ENCODE measurements at places on chromosomes 6 and 20. TPM values are rescaled to one million over a fixed set of nuclear protein-coding genes. Genes with fewer than 3 reads are reported as not detected.

SLC17A9 gene
- 1.7 TPM for total RNA-seq

MYBL2 gene
- 0.13 TPM for total RNA-seq

ELOVL4 gene
- 0.35 TPM for total RNA-seq

BTN3A1 gene
- 7.4 TPM for total RNA-seq

TFAP2C gene
- 0.22 TPM for total RNA-seq

ANKRD66 gene
- not detected for total RNA-seq

GRCh38 chr6:111769365-111770152 lies 103.7 kb downstream of the FYN start:
- DNase-seq: no peak

- no peak for DNase-seq
Measured at GRCh38 chr6:32529697-32530430, at the start of gene HLA-DRB5. Gene HLA-DRB5 (minus strand): TSS chr6:32530287. CDS start chr6:32530224, 63 bp downstream.

DNA sequence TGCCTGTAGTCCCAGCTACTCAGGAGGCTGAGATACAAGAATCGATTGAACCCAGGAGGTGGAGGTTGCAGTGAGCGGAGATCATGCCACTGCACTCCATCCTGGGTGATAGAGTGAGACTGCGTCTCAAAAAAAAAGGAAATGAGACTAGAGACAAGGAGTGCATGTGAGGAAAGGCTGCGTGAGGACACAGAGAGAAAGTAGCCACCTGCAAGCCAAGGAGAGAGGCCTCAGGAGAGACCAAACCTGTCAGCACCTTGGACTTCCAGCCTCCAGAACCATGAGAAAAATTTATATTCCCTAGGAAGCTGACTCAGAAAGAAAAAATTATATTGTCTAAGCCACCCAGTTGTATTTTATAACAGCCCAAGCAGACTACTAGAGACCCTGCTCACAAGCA lies 7.4 kb upstream of the BEND3 start:
- peak; percentile 46 for DNase-seq

DNA sequence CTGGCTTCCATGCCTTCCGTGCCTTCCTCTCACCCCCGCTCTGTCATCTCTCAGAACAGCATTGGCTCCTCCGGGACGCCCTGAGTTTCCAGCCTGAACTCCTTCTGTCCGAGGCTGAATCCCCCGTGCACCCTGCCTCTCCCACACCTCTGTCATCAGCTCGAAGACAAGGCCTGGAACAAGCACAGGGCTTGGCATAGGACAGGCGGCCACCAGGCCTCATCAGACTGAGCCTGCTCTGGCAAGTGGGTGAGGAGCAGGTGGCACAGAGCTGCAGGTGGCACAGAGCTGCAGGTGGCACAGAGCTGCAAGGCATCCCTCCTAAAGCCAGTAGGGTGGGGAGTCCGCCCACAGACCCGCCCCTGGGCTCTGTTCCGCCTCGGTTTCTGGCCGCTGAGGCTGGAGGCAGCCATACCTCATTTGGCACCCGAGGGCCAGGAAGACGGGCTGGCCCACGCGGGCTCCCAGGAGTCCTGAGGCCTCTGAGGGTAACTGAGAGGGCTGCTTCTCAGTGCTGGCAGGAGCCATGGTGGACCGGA lies 60.2 kb downstream of the EZR start:
- DNase-seq: peak; percentile 57

GRCh38 chr6:46510651-46511050 lies 19.4 kb upstream of the RCAN2 start:
- no peak for DNase-seq

DNA sequence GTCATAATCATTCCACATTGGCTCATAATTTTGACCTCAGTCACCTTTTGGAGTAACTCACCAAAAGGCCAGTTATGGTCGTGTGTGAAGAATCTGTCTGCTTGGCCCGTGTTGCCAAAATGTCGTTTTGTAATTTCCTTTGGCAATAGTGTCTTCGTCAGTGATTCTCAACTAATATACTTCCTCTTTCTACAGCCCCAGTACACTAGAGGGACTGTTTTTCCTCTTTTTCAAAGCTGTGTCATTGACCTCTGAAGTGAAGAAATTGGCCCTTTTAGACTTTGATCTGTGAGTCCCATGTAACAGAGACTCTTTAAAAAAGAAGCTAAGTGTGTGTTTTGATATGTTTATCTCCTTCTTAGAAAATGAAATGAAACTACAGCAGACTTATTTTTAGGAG lies 5.2 kb downstream of the FOXO3 start:
- DNase-seq: no peak

DNA sequence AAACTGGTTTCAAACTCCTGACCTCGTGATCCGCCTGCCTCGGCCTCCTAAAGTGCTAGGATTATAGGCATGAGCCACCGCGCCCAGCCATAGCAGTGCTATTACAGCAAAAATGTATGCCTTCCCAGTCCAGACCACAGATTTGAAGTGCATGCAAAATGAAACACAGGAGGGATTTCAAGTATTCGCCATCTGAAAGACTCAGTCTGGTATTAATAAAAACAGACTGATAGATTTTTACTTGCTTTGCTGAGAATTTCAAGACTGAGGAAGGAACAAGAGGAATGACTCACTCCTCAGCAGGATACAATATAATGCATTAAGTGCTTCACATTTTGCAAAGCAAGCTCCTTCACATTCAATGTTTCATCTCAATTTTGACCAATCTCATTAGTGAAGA lies 134.9 kb downstream of the TMEM200A start:
- DNase-seq: no peak

DNA sequence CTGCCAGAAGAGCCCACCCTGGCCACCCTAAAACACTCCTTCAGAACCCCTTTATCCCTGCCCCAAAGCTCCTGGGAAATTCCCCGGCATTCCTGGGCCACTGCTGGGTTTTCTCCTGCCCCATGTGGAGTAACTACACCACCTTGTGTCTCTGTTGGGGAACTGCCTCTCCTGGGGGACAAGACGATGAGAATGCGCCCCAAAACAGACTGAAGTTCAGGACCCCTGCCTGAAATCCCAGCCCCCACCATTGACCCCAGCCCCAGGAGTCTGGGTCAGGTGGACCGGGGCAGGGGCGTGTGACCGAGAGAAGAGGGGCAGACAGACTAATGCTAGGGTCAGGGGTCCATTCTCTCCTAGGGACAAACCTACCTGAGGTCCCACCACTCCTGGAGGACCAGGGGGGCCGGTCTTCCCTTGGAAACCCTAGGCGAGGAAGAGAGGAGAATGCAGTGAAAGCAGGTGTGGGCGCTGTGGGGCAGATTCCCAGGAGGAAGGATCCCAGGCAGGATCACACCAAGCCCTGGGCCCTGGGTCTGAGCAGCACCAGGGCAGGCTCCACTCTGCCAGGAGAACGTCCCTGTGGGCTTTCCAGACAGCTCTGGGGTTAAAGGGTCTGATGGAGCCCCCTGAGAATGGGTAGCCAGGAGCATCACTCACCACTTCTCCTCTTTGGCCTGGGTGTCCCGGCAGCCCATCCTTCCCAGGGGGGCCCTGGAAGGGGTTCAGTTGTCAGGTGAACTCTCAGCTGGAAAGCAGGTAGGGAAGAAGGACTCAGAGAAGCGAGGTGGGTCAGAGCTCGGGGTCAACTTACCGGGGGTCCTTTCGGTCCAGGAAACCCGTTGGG lies 19.4 kb downstream of the COL11A2 start:
- peak; percentile 43 for DNase-seq

DNA sequence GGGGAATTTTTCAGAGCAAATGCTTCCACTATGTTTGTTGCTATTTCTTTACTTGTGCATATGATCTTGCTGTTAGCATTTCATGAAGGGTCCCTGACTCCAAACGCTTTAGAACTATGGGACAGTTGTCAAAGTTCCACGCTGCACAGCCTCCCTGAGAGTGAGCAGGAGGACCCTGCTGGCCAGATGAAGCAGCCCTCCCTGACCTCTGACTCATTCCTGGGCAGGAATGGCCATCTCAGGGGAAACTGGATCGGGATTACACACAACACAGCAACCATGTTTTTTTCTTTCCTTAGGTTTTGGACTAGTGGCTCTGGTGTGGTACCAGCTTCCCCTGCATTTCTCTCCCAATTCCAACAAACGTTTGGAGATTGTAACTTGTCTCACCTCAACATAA lies 710.9 kb upstream of the AGPAT4 start:
- DNase-seq: no peak

DNA sequence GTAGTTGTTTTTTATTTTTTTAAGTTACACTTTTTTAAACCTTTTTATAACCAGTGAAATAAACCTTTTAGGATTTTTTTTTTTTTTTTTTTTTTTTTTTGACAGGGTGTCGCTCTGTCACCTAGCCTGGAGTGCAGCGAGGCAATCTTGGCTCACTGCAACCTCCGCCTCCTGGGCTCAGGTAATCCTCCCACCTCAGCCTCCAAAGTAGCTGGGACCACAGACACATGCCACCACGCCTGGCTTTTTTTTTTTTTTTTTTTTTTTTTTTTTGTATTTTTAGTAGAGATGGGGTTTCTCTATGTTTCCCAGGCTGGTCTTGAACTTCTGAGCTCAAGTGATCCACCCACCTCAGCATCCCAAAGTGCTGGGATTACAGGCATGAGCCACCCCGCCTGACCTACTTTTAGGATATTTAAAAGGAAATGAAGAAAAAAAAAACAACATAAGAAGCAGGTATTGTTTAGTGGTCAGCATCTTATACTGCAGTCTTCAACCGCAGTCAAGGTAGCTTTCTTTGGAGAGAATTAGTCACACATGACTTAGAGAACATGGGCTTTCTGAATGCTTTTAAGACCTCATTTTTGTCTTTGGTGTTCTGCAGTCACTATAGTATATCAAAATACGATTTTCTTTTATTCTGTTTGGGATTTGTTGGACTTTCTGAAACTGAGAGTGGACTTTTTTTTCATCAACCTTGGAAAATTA lies 1.6 kb downstream of the POLR1H start:
- no peak for DNase-seq

DNA sequence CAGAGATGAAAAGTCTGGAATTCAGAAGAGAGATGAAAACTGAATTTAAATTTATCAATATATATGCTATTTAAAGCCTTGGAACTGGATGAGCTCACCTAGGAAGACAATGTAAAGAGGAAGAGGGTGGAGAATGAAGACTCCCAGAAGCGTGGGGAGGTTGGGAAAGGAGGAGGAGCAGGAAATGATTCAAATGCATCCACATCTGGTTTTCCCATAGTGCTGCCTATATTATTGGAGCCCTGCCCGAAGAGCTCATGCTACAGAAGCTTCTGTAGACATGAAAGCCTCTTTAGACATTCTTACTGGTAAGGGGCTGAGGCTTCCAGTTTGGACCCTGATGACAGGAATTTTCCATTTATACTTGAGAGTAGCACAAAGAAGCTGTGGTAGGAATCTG lies 19.2 kb downstream of the PDE7B start:
- no peak for DNase-seq

DNA sequence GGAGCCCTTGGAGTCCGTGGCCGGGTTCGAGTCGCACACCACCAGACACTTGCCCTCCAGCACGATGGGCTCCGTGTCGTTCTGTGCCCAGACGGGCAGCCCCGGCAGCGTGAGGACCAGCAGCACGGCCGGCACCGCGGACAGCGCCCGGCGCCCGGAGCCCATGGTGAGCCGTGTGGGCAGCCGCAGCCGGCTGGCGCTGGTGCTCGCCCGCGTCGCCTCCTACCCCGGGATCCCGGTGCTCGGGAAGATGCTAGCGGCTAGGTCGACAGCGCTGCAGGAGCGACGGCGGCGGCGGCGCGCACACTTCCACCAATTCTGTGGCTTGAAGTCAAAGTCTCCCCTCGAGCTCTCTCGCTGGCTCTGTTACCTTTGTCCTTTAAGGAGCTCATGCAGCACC lies 1.3 kb downstream of the CBLN4 start:
- DNase-seq: no peak

- no peak for DNase-seq
Measured at GRCh38 chr6:121559611-121560269, 124.3 kb downstream of the GJA1 start.

DNA sequence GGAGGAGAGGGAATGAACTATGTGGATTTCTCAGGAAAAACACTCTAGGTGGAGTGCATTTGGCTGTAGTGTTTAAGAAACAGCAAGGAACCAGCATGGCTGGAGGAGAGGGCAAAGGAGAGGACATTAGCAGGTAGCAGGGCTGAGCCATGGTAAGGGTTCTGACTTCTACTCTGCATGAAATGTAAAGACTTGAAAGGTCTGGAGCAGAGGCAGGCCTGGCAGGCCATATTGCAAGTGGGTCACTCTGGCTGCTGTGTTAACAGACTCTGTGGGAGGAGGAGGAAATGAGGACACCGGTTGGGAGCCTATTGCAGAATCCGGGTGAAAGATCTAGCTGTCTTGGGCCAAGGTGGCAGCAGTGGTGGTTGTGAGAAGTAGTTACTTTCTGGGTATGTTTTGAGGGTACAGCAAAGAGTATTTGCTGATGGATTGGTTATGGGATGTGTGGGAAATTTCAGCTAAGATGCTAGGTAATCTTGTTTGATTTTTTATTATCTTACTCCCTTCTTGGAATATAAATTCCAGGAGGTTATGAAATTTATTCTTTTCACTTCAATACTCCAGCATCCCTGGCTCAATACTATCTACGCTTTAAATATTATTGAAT lies 115.9 kb upstream of the BCLAF1 start:
- DNase-seq: no peak

DNA sequence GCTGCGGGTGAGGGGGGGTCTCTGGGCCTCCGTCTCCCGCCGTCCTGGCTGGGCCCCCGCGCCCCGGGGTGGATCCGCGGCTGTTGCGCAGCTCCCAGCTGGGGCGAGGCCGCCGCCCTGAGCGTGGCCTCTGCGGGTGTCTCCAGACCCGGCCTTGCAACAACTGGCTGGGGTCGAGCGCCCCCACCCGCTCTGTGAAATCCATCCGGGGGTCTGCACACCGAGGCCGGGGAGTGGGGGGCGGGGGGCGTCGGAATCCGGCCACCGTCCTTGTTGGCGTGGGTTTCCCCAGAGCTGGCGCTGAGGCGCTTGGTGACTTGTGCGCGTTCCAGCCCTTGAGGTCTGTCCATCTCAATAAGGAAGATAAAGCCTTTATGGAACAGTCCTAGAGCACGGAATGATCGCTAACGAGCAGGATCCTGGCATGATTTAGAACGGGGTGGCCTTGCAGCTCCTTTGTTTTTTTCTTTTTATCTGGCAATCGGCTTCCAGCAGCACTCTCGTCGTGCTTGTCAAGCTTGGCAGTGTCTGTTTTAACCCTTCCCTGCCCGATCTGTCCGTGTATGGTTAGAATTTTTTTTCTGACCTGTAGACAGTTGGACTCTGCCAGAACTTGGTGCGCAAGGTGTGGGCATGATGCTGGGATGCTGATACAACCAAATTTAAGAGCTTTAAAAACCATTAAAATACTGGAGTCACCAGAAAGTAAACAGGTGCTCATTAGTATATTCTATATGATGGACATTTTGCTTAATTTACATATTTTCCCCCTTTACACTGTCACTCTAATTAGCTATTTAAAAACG lies 675 bp downstream of the DSTN start:
- peak; percentile 78 for DNase-seq
